ENCODE measurements at places on chromosomes 3 and 15. TPM values are rescaled to one million over a fixed set of nuclear protein-coding genes. Genes with fewer than 3 reads are reported as not detected.

DNA sequence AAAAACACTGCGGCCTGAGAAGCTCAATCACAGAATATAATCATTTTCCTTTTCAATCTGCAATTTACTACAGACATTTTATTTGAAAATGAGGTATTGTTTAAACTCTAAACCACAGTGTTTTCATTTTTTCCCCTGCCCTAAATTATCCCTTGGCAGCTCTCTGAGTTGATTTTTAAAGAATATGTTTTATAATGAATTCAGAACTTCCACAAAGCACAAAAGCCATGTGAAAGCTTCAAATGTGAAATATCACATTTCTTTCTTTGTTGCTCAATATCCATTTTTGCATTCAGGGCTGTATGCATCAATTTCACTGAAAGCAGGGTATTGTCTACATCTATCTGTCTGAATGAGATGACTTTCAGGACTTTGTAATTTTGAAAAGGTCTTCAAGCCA lies 813.6 kb upstream of the ALCAM start:
- H3K4me3 ChIP-seq: no peak overlapping the region
- no peaks in the 10 kb centered on the region for H3K36me3 ChIP-seq
- peaks cover 8% of the 10 kb centered on the region for H3K27me3 ChIP-seq
- H3K4me1 ChIP-seq: peaks cover 3% of the 10 kb centered on the region
- no peak for DNase-seq
- H3K27ac ChIP-seq: no peak overlapping the region

GRCh38 chr3:48885753-48886152 lies 12.9 kb downstream of the SLC25A20 start:
- H3K36me3 ChIP-seq: peaks cover 7% of the 10 kb centered on the region
- no peaks in the 10 kb centered on the region for H3K27me3 ChIP-seq
- H3K4me1 ChIP-seq: no peaks in the 10 kb centered on the region
- no peak overlapping the region for H3K27ac ChIP-seq
- DNase-seq: no peak

DNA sequence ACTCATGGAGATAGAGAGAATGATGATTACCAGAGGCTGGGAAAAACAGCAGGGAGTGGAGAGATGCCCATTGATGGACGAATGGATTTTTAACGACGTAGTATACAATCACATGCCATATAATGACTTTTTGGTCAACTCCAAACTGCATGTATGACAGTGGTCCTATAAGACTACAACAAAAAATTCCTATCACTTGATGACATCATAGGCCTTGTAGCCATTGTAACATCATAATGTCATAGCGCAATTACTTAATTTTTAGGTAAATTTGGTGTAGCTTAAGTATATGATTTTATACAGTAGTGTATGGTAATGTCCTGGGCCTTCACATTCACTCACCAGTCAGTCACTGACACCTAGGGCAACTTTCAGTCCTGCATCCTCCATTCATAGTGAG lies 264.3 kb downstream of the RAP2B start:
- DNase-seq: no peak
- H3K4me3 ChIP-seq: no peak overlapping the region
- peaks cover 7% of the 10 kb centered on the region for H3K36me3 ChIP-seq

DNA sequence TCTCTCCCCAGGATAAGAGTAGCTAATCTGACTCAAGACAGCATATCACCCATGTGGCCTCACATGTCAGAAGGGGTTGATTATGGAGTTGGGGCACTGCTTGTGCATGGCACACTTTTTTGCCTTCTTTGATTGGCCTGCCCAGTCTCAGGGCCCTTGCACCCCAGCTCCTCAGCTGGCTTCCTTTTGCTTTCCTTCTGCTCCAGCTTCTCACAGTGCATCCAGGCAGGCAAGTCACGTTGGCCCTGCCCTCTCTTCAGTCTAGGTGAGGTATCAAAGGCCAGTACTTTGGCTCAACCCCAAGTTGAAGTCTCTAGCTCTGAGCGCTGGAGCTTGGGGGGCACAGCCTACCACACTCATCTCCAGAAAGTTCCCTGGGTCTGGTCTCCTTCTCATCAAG lies 42.2 kb downstream of the NGRN start:
- no peak for DNase-seq
- no peaks in the 10 kb centered on the region for H3K36me3 ChIP-seq
- peak overlapping the region; percentile 1 for H3K27ac ChIP-seq
- H3K27me3 ChIP-seq: no peaks in the 10 kb centered on the region
- peaks cover 48% of the 10 kb centered on the region for H3K4me1 ChIP-seq

GRCh38 chr3:191387441-191388077 lies 57.2 kb upstream of the UTS2B start:
- no peaks in the 10 kb centered on the region for H3K27me3 ChIP-seq
- no peak for DNase-seq
- H3K36me3 ChIP-seq: peaks cover 13% of the 10 kb centered on the region
- H3K27ac ChIP-seq: no peak overlapping the region
- H3K4me1 ChIP-seq: no peaks in the 10 kb centered on the region

GRCh38 chr3:21372316-21372715 lies 378.7 kb downstream of the ZNF385D start:
- no peak overlapping the region for H3K27ac ChIP-seq
- H3K4me3 ChIP-seq: no peak overlapping the region
- H3K36me3 ChIP-seq: no peaks in the 10 kb centered on the region
- H3K4me1 ChIP-seq: no peaks in the 10 kb centered on the region
- no peaks in the 10 kb centered on the region for H3K27me3 ChIP-seq
- DNase-seq: no peak

DNA sequence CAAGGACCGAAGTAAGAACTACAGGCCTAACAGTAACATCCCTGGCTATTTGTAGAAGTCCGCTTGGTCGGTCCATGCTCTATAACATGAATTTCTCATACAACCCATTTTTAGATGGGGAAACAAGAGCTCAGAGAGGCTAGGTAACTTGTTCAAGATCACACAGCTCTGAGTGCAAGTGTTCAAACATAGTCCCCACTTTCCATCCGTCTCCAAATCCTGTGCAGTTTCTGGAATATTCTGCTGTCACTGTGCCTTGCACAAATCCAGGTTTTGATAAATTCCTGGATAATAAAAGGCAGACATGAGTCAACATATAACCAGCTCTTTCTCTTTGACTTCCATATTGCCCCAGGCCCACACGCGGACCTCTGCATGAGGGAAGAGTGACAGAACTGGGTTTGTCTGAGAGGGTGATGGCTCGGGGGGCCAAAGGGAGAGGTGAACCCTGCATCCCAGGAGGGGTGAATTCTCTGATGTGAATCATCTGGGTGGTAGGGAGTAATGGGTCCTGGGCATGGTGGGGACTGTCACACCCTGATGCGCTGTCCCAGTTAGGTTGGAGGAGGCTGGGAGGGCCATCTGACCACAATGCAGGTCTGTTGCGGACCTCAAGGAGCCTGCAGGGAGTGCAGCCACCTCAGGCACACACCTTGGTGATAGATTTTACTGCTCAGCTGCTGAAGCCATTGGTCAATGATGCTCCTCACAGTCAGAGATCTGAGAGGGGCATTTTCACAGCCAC lies 162.2 kb downstream of the SMAD6 start:
- H3K27me3 ChIP-seq: peaks cover 27% of the 10 kb centered on the region
- no peaks in the 10 kb centered on the region for H3K36me3 ChIP-seq
- DNase-seq: no peak
- no peak overlapping the region for H3K4me3 ChIP-seq
- H3K4me1 ChIP-seq: no peaks in the 10 kb centered on the region

The XCR1 gene
- not detected for total RNA-seq

The TMEM108 gene
- total RNA-seq: not detected

The HEMK1 gene
- 61.6 TPM for total RNA-seq

The MCTP2 gene
- 25.2 TPM for total RNA-seq

The DLL4 gene
- 0.30 TPM for total RNA-seq

The BBS4 gene
- 13.7 TPM for total RNA-seq
